ENCODE measurements at places on chromosomes 5 and 9.

DNA sequence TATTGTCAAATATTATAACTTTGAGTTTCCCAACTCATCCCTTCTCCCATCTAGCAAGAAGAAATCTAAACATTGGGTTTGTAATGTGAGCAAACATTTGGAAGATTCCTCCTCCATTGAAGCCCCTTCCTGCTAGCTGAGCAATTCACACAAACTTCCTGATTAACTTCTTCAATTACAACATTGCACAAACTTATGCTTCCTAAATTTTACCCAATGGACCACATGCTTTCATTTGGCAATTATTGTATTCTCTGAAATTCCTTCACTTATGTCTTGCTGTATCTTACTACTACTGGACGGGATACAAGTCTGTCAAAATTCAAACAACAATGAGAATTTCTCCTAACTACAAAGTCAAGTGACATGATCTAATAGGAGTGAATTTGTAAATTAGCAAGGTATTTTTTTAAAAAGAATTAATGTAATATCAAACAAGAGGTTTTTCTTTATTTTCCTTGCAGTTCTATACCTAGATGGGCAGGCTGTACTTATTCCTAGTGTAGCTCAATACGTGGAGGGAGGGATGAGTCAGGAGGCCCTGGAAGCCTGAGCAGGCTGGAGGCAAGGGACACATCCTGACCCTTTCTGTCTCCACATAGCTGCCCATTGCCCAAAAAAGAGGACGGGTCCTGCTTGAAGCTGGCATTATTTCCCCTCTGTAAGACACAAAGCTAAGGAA lies 11.8 kb upstream of the IFNW1 start:
- DNase-seq = no peak

DNA sequence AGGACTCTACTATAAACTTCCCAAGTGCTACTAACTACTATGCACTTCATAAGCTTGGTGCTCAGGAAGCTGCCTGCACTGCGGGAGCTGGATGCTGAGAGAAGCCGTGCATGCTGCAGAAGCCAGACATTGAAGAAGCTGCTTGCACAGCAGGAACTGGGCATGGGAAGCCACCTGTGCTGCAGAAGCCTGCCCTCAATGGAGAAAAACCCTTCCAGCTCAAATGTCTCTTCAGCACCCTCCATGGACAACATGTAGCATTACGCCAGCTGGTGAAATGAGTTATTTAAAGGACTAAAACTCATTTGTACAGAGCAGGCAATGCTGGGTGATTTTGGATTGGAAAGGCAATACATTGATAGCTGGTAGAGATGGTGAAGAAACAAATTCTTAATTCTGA lies 247.2 kb downstream of the KIF4B start:
- no peak for DNase-seq

GRCh38 chr9:124660341-124660801 lies 110.7 kb downstream of the NR6A1 start:
- no peak for DNase-seq

DNA sequence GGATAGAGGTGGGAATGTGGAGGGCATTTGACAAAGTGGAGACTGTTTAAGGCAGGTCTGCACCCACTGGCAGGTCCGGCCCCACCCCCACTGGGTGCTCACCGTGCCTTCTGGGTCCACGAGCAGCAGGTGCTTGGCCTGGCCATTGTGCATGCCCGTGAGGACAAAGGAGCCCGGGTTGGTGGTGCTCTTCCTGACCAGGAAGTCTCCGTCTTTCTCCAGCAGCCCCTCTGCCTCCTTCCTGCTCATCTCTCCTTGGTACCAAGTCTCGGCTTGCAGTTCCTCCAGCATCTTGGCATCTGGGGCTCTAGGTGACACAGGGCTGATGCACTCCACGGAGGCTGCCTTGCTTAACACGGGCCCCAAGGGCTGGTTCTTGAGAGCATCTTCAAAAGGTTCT lies 46.6 kb downstream of the S1PR3 start:
- DNase-seq = no peak

- peak; percentile 41 for DNase-seq
Measured at GRCh38 chr9:4987961-4988421, 2.9 kb downstream of the JAK2 start.

DNA sequence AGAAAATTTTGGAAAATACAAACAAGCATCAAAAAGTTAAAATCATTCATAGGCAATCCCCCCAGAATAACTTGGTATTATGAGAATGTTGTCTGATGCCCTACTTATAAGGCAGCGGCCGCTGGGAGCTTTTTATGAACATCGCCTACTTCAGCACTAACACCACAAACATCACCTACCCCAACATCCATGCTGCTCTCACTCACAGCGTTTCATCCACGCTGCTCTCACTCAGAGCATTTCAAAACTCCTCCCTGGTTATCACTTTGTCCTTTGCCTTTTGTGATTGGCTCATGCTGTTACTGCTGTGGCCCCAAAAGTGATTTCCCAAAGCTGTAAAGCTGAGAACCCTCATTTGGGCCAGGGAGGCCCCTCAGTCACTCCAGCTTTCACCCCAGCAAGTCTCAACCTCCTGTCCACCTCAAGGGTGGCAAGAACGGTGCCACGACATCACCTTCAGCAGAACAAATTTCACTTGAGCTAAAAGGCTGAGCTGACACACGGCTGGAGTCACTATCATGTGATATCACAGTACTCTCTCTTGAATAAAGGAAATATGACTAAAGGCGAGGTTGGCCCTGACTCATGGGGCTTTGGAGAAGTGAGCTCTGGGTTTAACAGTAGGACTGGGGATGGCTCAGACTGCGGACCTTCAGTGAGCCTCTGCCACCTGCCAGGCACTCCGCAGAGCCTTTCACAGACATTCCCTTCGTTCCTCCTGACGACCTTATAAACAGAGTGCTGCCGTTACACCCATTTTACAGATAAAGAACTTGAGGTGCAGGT lies 25.2 kb downstream of the SHC3 start:
- DNase-seq = no peak

DNA sequence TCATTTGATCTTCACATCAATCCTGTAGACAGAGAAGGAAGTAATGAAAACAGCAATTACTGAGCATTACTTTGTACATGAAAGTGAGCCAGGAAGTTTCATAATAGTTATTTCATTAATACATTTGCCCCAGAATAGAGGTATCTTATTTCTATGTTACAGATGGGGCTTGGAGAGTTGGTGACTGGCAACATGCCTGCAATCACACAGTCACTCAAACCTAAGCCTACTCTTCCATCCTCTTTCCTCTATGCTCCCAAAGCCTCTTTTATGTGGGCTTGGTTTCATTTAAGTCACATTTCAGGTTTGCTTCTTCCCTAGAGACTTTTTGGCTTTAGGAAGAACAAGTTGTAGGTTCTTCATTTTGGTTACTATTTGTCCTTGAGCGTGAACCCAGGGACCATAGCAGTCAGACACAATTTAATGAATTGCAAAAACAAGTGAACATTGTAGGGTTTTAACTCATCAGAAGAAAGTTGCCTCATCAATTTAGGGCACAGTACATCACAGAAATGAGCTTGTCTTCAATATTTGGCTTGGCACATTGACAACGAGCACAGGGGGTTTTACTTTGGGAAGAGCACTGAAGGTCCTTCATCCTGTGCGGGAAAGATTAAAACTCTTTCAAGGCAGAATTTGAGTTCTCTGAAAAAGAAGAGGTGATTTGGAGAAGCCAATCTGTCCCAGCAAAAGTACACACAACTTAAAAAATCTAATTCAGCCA lies 381.1 kb downstream of the TMEM38B start:
- no peak for DNase-seq

DNA sequence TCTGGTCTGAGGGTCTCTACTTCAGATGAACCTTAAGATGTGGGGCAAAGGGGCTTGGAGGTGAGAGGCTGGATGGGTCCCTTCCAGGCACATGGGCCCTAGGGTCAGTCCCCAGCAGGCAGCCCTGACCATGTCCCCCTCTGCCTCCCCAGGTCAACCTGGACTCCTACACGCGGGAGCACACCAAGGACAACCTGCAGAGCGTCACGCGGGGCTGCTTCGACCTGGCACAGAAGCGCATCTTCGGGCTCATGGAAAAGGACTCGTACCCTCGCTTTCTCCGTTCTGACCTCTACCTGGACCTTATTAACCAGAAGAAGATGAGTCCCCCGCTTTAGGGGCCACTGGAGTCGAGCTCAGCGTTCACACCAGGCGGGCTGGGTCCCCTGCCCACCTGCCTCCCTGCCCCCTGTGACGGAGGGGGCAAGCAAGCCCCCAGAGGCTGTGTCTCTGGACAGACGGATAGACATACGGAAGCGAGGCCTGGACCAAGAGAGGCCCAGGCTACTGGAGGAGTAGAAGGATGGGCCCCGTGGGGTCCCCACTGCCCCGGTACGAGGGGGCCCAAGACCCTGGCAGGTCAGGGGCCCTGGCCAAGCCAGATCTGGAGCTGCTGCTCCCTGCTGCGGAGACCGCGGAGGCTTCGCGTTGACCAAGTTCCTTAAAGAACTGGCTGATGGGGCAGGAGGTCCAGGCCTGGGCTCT lies 133.2 kb downstream of the RGS3 start:
- DNase-seq = no peak
